HuH-7 (cell line): ENCODE measurements at places on chromosomes 13 and 19.

DNA sequence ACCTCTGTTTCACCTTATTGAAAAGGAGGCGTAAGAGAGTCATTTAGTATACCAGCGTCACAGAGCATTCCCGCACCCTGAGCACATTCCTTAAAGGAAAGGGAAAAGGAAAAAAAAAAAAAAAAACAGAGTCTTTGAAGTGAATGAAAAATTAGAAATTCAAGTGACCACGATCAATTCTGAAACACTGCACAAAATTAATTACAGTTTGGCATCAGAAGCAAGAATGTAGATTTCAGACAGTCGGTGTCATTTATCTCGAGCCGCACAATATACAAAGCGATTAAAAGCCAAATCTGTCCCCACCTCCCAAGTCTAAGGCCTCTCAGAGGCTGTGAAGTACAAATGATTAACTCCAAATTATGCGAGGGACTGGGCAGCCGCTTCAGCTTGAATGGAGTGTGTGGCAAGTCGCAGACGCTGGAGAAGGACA is 173.7 kb upstream of the ZNF507 start:
- no peak for DNase-seq

DNA sequence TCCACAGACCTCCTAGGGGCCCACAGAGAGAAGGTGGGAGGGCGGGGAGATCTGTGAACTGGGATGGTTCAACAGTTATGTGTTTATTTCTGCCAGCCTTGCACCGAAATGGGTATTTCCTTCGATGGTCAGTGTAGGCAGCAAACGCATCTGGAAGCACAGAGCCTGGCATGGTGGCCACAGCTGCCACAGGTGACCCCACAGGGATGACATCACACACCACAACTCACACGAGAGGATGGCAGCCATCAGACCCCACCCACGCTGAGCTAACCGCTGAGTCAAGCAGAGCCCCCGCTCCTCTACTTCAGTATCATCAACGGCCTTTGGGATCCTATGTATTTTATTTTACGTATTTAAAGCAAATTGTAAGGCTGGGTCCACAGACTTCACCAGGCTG is 37.4 kb downstream of the NAXD start:
- no peak for DNase-seq

DNA sequence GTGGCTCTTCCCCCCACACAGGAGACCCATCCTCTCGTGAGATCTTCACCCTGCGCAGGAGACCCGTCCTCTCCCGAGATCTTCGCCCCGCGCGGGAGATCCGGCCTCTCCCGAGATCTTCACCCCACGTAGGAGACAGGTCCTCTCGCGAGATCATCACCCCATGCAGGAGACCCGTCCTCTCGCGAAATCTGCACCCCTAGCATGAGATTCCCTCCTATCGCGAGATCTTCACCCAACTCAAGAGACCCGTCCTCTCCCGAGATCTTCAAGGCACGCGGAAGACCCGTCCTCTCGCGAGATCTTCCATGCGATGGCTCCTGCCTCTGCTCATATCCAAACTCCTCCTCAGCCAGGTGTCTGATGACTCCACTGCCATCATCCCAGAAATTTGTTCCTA is 24.3 kb downstream of the LAIR2 start:
- DNase-seq, result no peak

GRCh38 chr13:41460074-41460465 is 2.7 kb downstream of the RGCC start:
- no peak for DNase-seq

GRCh38 chr19:806815-807421 is 9.7 kb downstream of the PTBP1 start:
- no peak for DNase-seq

- DNase-seq, result no peak
Observed at GRCh38 chr13:25901460-25902376, 150.1 kb downstream of the SHISA2 start.

DNA sequence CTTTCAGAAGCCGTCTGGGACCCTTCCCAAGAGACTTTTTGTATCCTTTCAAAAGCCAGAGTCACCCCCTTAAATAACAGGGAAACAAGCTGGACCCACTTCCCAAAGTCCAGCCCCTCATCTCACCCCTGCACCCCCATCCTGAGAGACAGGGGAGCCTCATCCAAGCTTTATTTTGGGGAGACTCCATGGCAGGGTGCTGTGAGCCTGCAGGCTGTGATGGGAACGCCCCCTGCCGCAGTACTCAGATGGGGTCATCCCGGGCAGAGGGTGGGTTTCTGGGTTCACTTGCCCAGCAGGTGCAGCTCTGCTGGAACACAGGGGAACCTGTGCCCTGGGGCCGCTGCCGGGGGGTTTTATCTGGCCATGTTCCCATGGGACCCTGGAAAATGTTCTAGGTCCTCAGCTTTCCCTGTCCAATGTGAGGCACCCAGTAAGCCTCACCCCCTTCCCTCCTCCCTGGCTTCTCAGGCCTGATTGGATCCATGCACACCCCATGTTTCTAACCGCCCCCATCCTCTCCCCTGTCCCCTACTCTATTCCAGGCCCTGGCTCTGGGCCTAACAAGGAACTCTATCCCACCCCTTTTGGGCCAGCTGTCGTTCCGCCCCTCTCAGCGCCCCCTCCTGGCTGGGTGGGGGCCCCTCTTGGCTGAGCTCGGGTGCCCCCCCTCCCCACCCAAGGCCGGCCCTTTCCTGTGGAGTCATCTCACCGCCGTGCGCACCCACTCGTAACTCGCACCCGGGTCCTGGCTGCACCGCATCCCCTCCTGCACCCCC is 1.0 kb downstream of the HIF3A start:
- no peak for DNase-seq

- no peak for DNase-seq
Observed at GRCh38 chr19:35038623-35039512, 2.7 kb upstream of the HPN start.

DNA sequence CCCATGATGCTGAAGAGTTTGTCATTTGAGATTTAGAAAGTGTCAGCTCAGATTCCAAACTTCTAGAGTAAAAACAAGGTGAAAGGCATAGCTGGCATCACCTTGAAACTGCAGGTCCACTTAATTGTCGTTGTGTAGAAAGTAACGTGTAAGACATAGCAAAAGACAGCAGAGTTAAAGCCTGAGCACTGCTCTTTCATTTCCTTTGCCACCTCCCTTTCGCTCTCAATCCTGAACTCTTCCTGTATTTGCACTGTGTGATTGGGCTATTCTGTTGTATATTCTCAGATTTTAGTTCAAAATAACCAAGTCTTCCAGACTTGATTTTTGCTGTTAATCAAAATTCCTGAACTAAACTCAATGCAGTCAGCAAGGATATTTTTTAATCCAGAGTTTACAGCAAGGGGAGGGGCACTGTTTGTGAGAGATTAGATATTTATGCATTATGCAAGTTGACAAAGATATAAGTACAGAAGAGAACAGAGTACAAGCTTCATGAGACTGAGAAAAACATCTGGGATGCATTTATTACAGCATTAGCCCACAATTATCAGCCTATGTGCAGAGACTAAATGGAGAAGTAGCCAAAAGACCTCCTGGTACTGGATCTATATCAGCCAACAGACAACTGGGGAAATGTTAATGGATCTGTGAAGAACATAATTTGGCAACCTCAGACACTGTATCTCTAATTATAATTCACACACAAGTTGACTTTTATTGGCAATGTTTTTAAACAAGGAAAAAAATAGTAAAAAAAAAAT is 328.6 kb downstream of the SUCLA2 start:
- no peak for DNase-seq

GRCh38 chr13:40143106-40143505 is 487.6 kb downstream of the COG6 start:
- no peak for DNase-seq

DNA sequence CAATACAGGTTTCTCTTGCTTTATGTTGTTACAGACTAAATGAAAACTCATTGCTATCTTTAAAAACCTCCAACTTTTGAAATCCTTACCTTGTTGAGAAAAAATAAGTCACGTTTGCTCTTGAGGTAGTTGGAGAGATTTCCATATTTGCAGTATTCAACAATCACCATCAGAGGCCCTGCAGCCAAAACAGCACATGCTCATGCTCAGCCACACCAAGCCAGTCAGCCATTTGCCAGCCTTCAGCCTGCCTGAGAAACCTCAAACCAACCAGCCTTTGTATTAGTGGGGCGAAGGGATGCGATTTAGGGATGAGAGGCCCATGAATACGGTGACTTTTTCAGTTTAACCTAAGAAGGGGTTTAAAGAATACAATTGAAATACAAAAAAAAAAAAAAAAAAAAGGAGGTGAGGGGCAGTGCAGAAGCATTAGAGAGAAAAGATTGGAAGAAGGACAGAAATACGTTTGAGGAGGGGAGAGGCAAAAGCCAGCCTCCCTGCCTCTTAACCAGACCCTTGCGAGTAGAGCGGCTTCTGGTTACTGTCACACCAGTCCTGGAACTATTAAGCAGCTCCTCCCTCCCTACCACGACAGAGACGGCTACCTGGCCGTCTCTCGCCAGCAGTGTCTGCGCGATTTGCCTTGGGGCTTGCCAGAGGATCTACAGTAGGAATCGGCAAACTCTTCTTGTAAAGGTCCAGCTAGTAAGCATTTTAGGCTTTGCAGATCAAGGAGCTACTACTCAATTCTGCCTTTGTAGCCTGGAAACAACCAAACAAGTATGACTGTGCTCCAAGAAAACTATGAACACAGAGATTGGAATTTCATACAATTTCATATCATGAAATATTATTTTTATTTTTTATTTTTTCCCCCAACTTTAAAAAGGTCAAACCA is 167.3 kb downstream of the FLT1 start:
- no peak for DNase-seq

DNA sequence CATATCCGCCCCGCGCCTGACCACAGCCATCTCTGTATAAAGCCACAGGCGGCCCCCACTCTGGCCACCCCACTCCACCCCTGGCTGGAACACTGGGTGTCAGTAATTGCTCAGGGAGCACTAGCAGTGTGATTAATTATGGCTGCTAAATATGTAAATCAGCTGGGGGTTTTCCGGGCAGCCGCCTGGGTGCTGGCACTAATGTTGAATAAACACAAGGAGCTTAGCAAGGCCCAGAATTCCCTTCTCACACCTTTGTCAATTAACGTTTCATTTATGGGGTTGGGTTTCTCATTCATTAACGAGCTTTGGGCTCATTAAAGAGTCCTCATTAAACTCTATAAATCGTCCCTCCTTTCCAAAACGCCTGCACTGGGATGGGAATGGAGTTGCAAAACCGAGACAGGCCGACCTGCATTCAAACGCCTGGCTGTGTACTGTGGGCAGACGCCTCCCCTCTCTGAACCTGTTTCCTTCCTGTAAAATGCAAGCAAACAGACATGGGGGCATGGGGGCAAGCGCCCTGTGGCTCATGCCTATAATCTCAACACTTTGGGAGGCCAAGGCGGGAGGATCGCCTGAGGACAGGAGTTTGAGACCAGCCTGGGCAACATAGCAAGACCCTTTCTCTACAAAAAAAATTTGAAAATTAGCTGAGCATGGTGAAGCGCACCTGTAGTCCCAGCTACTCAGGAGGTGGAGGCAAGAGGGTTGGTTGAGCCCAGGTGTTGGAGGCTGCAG is 17.7 kb upstream of the OLFM2 start:
- no peak for DNase-seq

DNA sequence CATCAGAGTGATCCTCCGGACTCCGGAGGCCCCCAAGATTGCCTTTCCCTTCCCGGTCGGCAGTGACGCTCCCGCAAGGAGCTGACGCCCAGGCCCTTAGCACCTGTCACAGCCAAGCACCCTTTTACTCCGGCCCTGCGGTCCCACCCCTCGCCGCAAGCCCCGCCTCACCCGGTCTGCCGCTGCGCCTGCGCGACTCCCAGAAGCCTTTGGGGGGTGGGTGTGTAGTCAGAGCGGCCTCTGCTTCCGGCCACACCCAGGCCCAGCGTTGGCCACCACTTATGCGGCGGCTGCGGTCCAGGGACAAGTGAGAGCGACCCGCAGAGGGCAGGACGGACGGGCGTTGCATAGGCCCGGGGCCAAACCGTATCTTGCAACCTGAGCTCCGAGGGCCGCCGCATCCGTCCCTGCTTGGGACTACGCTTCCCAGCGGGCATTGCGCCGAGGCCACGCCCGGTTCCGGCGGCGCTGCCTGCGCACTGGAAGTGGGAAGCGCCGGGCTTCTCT is 441 bp upstream of the ZFP28 start:
- peak; percentile 29 for DNase-seq

DNA sequence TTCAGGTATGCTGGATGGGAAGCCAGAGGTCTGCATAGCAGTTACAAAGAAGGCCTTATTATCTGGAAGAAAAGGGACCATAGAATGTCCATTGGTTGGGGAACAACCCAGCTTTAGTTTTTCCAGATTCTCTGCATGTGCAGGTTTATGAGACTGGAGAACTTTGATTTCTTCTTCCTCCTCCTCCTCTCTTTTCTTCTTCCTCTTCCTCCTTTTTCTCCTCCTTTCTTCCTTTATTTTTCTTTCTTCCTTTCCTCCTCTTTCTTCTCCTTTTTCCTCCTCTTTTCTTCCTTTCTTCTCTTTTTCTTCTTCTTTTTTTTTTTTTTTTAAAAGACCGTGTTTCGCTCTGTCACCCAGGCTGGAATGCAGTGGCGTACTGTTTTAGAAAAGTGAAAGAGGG is 30.9 kb downstream of the EPN1 start:
- no peak for DNase-seq

DNA sequence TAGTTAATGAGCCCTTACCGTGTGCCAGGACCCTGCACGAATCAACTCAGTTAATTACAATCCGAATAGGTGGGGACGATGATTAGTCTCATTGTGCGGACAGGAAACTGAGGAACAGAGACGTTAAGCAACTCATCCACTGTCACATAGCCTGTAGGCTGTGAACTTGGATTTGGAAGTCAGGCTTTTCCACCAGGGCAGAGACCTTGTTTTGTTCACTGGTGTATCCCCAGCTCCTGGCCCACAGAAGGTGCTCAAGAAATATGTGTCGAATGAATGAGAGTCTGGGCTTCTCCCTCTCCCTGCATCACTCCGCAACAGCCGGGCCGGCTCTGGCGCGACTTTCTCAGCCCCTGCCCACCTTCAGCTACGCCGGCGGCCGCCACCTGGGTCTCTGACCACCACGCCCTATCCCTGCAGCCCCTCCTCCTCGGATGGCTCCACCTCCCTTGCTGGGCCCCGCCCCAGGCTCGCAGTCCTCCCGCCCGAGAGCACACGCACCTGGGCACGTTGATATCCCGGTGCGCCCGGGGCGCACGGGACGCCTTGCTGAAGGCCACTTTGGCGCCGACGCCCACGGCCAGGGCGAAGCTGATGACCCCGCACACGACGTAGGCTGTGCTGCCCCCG is 1.3 kb downstream of the SHISA7 start:
- DNase-seq, result no peak

DNA sequence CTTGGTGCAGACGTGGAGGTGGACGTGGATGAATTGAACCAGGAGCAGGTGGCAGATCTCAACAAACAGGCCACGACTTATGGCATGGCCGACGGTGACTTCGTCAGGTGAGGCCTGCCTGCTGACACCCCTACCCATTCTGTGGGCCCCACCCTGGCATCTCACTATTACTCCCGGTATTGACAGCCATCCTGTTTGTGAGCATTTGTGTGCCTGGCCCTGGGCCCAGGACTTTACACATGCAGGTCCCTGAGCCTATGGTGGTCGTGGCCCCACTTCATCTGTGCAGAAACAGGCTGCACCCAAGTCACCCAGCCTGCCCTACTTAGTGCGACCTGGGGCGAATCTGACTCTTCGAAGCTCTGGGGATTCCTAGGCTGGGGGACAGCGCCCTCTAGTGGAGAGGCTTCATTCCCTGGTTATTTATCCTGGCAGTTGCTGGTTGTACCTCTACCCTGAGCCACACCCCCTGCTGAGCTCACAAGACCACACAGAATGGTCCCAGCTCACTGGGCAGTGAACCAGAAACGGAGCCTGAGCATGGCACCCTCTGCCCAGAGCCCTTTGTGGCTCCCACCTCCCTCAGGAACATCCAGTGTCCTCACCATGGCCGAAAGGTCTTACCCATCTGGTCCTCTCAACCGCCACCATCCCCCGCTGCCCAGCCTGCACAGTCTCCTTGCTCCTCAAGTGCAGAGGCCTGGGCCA is 16.9 kb downstream of the ZNF296 start:
- DNase-seq, result peak; percentile 91
